Stimulated activated CD8-positive, alpha-beta memory T cell treated with anti-CD3 and anti-CD28 coated beads, Interleukin-4, amount 100 ng/mL, for 24 hours (primary cell): ENCODE measurements at places on chromosomes 7 and 10.

DNA sequence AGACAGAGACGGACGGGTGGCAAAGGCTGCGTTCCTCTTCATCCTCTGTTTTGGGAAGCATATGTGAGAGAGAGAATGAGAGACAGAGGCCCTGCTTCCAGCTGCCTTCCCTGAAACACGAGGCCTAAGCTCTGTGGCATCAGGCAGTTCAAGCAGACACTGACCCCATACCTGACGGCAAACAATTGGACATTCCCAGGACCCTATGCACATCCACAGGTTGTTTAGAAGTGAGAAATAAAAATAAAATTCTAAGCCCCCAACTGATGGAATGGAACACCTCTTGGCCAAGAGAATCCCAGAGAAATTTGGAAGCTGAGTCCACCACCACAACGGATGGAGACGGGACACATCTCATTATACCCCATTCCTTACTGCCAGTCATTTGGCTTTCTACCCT, 105.3 kb downstream of the CPXM2 start:
- no peak for DNase-seq

DNA sequence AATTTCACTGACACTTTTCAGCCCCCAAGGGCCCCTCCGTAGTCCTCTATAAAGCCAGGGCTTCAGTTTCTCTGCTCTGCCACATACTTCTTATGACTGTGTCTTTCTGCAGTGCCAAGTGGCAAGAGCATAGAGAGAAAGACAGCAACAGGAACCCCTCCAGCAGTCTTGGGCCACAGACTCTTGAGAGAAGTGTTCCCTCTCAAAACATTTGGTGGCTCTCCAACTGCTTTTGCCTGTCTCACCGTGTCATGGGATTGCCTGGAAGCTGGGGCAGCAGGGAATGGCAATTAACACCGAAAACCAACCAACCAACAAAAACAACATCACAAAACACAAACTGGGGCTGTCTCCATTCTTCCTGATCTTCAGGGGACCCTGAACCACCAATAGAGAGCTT, 73.8 kb upstream of the ELN start:
- no peak for DNase-seq

GRCh38 chr7:33678569-33679335, 226.6 kb upstream of the BMPER start:
- no peak for DNase-seq

DNA sequence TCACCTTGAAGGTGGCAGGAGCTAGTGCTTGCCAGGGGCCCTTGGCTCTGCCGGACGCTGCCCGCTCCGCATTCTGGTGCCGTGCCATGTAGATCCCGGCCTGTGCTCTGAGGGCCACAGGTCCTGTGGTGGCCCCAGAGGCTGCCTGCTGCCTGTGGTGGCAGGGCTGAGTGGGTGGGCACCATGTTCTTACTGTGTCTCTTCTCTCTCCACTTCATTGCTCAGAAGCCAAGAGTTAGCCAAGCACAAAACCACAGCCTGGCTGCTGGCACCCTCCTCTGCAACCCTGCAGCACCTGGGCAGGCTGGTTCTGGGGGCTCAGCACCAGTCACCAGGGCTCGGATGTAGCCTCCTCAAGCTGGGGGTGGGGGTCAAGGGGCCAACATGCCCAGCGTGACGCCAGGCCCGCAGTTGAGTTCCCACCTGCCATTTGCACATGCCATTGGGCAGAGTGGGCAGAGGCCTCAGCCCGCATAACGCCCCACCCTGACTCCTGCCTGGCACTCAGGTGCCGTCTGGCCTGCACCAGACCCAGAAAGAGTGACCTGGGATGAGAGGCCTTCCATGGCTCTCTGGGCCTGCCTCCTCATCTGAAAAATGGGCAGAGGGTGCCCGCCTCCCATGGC, 16.3 kb downstream of the ZMIZ1 start:
- no peak for DNase-seq

DNA sequence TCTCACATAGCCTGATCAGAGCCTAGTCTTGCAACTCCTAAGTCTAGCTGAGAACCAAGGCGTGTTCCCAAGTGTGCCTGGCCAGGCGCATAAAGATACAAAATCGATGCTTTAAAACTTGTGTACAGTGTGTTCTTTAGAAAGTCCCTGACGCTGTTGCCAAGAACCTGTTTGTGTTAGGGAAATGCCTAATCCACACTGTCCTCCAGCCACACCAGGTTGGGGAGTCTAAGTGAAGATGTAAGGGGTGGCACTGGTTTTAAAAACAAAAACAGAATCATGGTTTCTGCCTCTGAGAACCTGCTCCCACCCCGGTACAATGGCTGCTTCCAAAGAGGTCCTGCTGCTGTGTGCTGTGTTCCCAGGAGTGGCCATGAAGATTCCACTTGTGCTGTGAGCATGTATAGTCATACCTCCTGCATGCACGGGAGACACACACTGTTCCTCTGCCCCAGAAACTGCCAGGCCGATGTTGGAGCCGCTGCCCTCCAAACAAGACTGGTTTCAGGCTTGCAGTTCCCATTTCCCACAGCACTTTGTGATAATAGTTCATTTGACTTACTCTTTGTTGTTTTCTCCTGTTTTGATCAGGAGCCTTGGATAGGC, 88.5 kb downstream of the CCNY start:
- no peak for DNase-seq

GRCh38 chr10:71242622-71243009, 30.2 kb downstream of the UNC5B start:
- no peak for DNase-seq

DNA sequence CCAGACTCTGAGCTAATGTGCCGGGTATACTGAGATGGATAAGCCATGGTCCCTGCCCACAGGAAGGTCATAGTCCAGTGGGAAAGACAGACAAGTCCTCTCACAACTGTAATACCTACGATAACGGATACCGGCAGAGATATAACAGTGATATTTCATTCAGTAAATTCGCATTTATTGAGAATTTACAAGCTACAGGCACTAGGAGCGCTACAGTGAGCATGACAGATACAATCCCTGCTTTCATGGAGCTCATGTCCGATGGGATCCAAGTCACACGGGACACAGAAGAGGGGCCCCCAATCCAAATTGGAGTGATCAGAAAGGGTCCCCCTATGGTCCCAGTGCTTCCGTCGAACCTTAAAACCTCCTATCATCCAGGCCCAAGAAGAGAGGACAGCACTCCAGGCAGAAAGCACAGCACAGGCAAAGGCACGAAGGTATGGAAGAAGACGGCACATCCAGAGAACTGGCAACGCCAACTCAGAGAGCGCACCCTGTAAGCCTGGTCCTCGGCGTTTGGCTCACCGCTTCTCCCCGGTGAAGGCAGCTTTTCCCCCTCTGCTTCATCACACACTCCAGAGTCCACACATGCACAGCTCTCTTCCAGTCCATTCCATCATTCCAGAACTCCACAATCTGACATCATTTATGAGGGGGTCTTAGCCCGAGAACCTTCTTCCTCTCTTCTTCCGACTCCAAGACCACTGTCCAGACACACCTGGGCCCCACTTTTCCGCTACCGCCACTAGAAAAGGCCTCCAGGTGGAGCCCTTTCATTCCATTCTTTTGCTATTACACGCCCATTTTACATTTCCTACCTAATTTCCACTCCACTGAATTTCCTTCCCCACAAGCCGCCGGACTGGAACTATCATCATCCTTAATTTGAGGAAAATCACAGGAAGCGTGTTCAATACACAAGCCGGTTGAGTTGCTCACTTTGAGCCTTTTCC, 47.8 kb upstream of the NKX2-3 start:
- DNase-seq, result no peak

DNA sequence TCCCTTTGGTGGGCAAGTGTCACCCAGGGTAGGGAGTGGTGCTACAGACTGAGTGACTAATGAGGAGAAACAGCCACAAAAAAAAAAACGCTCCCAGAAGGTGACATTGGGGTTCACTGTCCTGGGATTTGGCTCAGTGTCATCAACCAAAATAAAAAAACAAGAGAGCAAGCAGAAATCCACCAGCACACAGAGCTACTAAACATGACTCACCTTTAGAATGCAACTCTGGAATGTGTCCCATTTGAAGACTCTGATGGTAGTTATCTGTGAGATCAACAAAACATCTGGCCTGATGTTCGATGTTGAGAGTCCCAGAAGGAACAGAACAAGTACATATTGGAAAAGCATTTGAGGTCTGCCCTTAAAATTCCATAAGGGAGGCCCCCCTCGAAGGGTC, 200.3 kb upstream of the LYZL2 start:
- DNase-seq, result no peak

- DNase-seq, result no peak
Observed at GRCh38 chr7:3916146-3916545, 615.1 kb downstream of the SDK1 start.

- DNase-seq, result no peak
Observed at GRCh38 chr10:122204691-122205489, 66.2 kb upstream of the BTBD16 start.

GRCh38 chr10:48343921-48344598, 37.6 kb downstream of the MAPK8 start:
- DNase-seq, result no peak

DNA sequence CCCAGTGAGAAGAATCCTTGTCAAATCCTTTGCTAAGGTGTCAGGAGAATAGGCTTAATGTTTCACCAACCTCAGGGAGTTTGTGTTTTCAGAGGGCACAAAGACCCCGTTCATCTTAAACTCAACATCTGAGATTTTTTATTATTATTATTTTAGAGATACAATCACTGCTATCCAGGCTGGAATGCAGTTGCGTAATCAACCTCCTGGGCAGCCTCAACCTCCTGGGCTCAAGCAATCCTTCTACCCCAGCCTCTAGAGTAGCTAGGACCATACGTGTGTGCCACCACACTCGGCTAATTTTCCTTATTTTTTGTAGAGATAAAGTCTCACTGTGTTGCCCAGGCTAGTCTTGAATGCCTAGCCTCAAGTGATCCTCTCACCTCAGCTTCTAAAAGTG, 599.2 kb downstream of the KCNMA1 start:
- DNase-seq, result no peak

DNA sequence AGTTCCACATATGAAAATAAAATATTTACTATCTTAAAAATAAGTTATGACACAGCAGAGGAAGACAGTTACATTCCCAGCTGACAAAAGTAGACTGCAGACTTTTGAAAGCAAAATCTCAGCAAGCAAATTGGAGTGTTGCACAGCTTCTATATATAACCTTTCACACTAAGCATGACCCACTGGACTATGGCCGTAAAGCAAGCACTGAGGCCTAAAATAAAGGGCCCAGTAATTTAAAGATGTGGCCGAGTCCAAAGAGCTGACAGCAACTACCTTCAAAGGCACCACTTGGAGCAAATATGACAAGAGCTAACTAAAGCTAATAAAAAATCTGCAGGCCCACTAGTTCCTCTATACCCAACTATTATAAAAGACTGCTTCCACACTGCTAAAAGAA, 6.5 kb downstream of the GDI2 start:
- DNase-seq, result no peak

- DNase-seq, result no peak
Observed at GRCh38 chr10:110305767-110306451, 1.2 kb upstream of the SMNDC1 start.
